ENCODE measurements at places on chromosomes 4 and X.

GRCh38 chr4:98627531-98628257 lies 30.7 kb downstream of the TSPAN5 start:
- no peak overlapping the region for H3K27ac ChIP-seq
- no peaks in the 10 kb centered on the region for H3K36me3 ChIP-seq
- no peak for DNase-seq
- peaks cover 3% of the 10 kb centered on the region for H3K4me1 ChIP-seq
- H3K4me3 ChIP-seq = no peak overlapping the region
- no peaks in the 10 kb centered on the region for H3K27me3 ChIP-seq

GRCh38 chr4:162732876-162733275 lies 433.8 kb downstream of the NAF1 start:
- no peak for DNase-seq
- no peak overlapping the region for H3K4me3 ChIP-seq
- H3K27me3 ChIP-seq = no peaks in the 10 kb centered on the region
- H3K27ac ChIP-seq = no peak overlapping the region
- no peaks in the 10 kb centered on the region for H3K36me3 ChIP-seq
- no peaks in the 10 kb centered on the region for H3K4me1 ChIP-seq

GRCh38 chr4:184102927-184103326 lies 114.7 kb downstream of the ENPP6 start:
- peaks cover 2% of the 10 kb centered on the region for H3K27me3 ChIP-seq
- no peaks in the 10 kb centered on the region for H3K4me1 ChIP-seq
- H3K27ac ChIP-seq = no peak overlapping the region
- DNase-seq = no peak
- no peak overlapping the region for H3K4me3 ChIP-seq

DNA sequence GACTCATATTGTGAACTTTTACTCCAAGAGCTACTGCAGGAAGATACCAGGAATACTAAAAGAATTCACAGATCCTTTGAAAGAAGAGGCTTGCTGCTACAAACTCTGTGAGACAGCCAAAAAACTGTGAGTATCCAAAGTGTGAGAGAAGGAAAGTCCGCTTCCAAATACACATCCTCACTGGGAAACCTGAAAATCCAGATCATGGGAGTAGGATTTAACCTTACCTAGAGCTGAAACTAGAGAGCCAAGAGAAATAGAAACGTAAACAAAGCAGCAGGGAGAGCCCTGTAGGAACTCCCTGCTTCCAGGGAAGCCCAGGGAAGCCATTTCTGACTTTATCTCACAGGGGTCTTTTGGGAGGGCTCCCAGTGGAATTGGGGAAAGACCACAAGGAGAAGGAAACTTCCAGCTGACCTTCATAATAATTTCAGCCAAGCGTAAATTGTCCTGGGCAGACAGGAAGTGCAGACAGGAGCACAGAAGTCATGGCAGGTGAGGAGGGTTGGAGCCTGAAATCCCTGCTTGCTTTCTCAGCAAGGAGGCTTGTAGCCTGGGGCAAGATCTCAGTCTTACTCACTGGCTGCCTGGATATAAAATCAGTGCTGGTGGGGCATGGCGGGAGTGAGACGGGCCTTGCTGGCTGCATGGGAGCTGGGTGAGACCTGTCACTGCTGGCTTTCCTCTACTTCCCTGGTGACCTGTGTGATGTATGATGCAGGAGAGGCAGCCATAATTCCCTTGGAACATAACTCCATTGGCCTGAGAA lies 26.2 kb upstream of the NFKB1 start:
- H3K27ac ChIP-seq = no peak overlapping the region
- H3K4me3 ChIP-seq = no peak overlapping the region
- DNase-seq = no peak
- H3K4me1 ChIP-seq = peaks cover 3% of the 10 kb centered on the region

DNA sequence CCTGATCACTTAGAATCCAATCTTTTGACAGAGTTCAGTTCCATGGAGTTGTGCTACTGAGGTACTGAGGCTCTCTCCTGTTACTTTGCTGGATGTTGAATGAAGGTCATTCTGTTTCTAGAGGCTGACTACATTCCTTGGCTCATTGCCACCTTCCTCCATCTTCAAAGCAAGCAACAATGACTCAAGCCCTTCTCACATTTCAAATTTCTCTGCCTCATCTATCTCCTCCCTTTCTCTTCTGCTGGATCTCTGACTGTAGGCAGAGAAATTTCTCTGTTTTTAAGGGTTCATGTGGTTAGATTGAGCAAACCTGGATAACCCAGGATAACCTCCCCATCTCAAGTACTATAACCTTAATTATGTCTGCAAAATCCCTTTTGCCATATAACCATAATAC lies 775.4 kb downstream of the STPG2 start:
- no peak overlapping the region for H3K27ac ChIP-seq
- no peaks in the 10 kb centered on the region for H3K27me3 ChIP-seq
- H3K4me1 ChIP-seq = no peaks in the 10 kb centered on the region
- no peak overlapping the region for H3K4me3 ChIP-seq

DNA sequence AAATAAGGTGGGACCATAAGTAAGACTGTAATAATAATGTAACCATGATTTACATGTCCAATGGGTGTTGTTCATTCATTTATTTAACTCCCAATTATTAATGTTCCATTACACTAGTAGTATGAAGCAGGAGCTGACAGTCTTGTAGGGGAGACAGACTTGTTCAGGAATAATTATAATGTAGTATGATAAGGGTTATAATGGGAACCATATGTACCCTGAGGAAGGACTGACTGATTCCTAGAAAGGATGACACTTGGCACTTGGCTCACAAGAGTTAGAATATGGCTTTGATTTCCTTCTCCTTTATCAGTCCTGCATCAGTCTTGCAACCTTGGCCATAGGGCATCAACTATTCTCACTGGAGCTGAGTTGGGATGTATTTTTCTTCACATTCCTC lies 24.2 kb downstream of the PCDH7 start:
- H3K4me1 ChIP-seq = no peaks in the 10 kb centered on the region
- no peaks in the 10 kb centered on the region for H3K27me3 ChIP-seq
- no peak overlapping the region for H3K4me3 ChIP-seq
- H3K36me3 ChIP-seq = no peaks in the 10 kb centered on the region
- no peak for DNase-seq

DNA sequence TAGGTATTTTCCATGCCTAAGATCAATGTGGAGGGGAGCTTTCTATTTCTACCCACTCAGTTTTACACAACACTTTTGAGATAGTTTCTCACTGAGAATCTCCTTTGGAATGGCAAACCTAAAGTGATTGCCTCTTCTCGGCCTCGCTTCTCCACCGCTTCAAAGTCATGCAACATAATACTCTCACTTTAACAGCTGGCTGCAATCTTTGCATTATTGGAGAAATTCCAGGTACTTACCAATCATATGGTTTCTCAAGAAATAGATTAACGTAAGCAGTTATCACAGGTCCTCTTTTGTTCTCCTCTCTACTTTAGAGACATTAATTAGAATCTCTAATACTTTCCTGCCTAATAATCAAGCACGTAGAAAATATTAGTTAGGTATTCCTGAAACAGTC lies 3.7 kb upstream of the IL13RA2 start:
- H3K36me3 ChIP-seq = no peaks in the 10 kb centered on the region
- H3K27me3 ChIP-seq = no peaks in the 10 kb centered on the region
- no peak overlapping the region for H3K4me3 ChIP-seq
- H3K4me1 ChIP-seq = no peaks in the 10 kb centered on the region
- DNase-seq = no peak

DNA sequence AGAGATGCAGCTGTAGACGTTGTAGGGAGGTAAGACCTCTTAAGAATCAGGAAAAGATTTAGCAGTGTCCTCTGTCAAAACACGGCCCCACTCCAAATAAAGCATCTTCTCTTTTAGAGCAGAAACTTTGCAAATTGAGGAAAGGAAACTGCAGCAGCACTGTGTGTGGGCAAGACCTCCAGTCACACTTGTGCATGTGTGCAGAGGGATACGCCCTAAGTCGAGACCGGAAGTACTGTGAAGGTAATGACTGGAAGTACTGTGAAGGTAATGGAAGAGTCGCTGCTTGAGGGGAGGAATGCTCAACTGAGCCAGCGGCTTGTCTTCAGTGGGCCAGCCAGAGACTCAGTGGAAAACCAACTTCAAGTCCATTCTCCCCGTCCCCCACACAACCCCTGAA lies 46.5 kb downstream of the EGF start:
- H3K27me3 ChIP-seq = no peaks in the 10 kb centered on the region
- no peaks in the 10 kb centered on the region for H3K36me3 ChIP-seq
- H3K4me3 ChIP-seq = no peak overlapping the region
- H3K4me1 ChIP-seq = no peaks in the 10 kb centered on the region
- H3K27ac ChIP-seq = no peak overlapping the region

GRCh38 chrX:111505783-111506182 lies 5.7 kb upstream of the SERTM2 start:
- H3K4me1 ChIP-seq = no peaks in the 10 kb centered on the region
- H3K4me3 ChIP-seq = no peak overlapping the region
- H3K36me3 ChIP-seq = no peaks in the 10 kb centered on the region
- no peak overlapping the region for H3K27ac ChIP-seq

DNA sequence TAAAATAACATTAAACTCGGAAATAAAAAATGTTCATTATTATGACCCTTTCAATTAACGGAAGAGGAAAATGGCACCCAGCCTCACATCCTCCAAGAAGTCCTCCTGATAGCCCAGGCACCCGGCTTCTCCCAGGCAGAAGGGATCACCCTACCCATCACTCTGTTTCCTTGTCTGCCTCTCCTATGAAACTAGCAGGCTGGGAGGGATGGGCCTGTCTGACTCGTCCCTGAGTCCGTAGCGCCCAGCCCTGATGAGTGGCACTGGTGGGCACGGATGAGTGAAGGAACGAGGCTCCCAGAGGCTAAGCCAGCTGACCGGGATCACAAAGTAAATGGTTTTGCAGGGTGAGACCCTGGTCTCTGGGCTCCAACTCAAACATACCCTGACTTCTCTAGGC lies 28.6 kb upstream of the KIAA0232 start:
- no peak overlapping the region for H3K4me3 ChIP-seq
- H3K27me3 ChIP-seq = no peaks in the 10 kb centered on the region
- no peaks in the 10 kb centered on the region for H3K4me1 ChIP-seq
- DNase-seq = no peak
- H3K36me3 ChIP-seq = no peaks in the 10 kb centered on the region
- no peak overlapping the region for H3K27ac ChIP-seq

DNA sequence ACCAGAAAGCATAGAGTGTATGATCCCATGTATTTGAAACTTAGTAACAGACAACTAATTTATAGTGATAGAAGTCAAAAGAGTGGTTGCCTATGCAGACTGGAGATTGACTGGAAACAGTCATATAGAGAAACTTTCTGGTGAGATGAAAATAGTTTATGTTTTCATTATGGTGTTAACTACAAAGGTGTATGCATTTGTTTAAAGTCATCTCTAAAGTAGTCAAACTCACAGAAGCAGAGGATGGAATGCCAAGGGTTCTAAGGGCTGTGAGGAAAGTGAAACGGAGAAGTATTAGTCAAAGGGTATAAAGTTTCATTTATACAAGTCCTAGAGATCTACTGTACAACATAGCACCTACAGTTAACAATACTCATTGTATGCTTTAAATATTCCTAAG lies 45.8 kb downstream of the ENOX2 start:
- no peak overlapping the region for H3K27ac ChIP-seq
- H3K4me1 ChIP-seq = no peaks in the 10 kb centered on the region
- H3K27me3 ChIP-seq = no peaks in the 10 kb centered on the region
- no peak for DNase-seq

All from effector memory CD4-positive, alpha-beta T cell (primary cell).